ENCODE measurements at places on chromosomes 4 and X. TPM values are rescaled to one million over a fixed set of nuclear protein-coding genes. Genes with fewer than 3 reads are reported as not detected.

The FRMPD4 gene
- total RNA-seq = 0.07 TPM

The UGT2B11 gene
- total RNA-seq = not detected

The DCUN1D4 gene
- total RNA-seq = 21.4 TPM

The CFP gene
- 1.2 TPM for total RNA-seq

The MTNR1A gene
- 1.2 TPM for total RNA-seq

The ITM2A gene
- total RNA-seq = 0.31 TPM

The NR0B1 gene
- 22.7 TPM for total RNA-seq

The UXT gene
- total RNA-seq = 187 TPM

The PRDM5 gene
- total RNA-seq = 5.1 TPM

The LETM1 gene
- total RNA-seq = 22.2 TPM

The LRPAP1 gene
- total RNA-seq = 128 TPM

The SLC10A4 gene
- total RNA-seq = 7.5 TPM

The PRR32 gene
- not detected for total RNA-seq

The REPS2 gene
- 1.3 TPM for total RNA-seq

The PHF8 gene
- 13.1 TPM for total RNA-seq

The BMX gene
- not detected for total RNA-seq

The CNGA2 gene
- not detected for total RNA-seq

The MUC7 gene
- total RNA-seq = not detected

The TEX13B gene
- not detected for total RNA-seq

The CXCL8 gene
- 9.0 TPM for total RNA-seq

The RTL9 gene
- total RNA-seq = 0.09 TPM

The STAP1 gene
- total RNA-seq = not detected

The ALPK1 gene
- 1.9 TPM for total RNA-seq

The BGN gene
- total RNA-seq = 0.08 TPM

The DNASE1L1 gene
- 30.5 TPM for total RNA-seq

The CDKL5 gene
- 6.1 TPM for total RNA-seq

The AFF1 gene
- 12.6 TPM for total RNA-seq

The GPRASP1 gene
- total RNA-seq = 0.22 TPM

The P2RY4 gene
- total RNA-seq = not detected

The IGFBP7 gene
- total RNA-seq = 224 TPM

The ARMCX2 gene
- total RNA-seq = 0.06 TPM
